ENCODE measurements at places on chromosomes 4 and X.
A peak's percentile ranks its signal among the peaks of the same experiment; 100 is the strongest.

DNA sequence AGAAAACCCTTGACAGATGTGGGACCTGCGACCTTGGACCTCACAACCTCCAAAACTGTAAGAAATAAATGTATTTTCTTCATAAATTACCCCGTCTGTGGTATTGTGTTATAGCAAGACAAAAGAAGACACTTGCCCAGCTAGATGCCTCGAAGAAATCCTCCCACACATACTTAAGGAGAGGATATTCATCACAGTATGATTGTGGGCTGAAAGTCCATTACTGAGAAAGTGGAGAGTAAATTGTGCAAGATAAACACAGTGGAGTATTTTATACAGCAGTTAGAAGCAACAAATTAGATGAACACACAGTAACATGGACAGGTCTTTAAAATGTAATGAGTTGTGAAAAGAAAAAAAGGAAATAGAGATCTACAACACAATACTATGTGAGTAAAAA is 25.8 kb upstream of the PLA2G12A start:
- no peak for DNase-seq

DNA sequence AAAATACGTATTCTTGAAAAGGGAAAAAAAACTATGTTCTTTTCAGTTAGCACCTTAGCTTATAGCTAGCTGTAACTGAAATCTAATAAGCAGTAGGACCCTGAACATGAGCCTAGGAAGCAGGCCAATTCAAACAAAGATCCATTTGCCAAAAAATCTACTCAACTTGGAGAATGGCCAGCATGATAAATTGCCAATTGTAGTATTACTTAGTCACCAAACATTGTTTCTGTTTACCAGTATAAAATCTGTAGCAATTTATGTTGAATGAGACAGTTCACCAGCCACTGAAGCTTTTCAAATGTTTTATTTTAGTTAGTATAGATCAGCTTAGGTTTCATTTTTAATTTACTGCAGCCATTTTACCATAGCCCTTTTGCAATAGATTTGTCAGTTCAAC is 323.6 kb upstream of the DIPK2B start:
- DNase-seq: no peak

DNA sequence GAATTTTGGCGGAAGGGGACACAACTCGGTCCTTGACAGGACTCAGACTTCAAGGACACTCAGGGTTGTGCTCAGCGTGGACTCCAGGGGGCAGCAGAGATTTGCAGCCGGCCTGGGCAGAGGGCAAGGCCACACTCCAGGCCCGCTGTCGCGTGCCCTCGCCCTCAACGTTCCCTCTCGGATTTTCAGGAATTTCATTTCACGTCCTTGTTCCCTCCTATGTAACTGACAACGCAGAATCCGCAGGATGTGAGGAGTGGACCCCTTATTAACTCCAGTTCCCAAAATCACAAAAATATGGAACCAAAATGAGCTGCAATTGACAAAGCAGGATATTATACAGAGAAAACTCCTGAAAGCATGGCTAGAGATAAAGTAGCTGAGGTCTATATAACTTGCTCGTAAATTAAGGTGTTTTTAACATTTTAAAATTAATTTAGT is 21.0 kb upstream of the DCTD start:
- DNase-seq: peak; percentile 73

DNA sequence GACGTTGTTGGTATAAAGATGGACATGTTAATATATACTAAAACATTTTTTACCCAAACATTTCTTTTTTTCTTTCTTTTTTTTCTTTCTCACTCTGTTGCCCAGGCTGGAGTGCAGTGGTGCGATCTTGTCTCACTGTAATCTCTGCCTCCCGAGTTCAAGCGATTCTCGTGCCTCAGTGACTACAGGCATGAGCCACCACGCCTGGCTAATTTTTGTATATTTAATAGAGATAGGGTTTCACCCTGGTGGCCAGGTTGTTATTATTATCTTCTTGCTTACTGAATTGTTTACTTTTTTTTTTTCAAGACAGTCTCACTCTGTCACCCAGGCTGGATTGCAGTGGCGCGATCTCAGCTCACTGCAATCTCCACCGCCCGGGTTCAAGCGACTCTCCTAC is 68.8 kb downstream of the HOPX start:
- no peak for DNase-seq

DNA sequence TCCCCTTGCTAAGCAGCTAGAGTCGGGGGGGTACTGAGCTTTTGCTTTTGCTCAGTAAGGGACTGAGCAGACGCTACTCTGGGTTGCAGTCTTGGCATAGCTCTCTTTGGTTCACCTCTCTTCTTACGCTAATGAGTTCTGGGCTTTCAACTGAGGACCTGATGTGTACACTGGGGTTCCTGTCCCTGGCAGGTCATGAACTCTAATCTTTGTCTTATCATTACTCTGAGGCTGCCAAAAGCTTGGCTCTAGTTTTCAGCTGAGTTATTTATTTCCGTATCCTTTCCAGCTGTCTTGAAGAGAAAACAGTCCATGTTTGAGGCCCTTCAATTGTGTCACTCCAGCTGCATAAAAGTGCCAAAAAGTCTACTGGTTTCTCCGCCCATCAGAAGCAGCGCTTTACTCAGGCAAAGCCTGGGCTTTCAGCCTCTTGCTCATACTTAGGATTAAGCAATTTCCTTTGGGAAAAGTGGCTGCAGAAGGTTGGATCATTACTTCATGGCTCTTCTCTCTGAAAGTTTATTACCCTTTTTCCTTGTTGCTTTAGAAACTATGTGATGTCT is 121.0 kb upstream of the STOX2 start:
- DNase-seq: peak; percentile 23

DNA sequence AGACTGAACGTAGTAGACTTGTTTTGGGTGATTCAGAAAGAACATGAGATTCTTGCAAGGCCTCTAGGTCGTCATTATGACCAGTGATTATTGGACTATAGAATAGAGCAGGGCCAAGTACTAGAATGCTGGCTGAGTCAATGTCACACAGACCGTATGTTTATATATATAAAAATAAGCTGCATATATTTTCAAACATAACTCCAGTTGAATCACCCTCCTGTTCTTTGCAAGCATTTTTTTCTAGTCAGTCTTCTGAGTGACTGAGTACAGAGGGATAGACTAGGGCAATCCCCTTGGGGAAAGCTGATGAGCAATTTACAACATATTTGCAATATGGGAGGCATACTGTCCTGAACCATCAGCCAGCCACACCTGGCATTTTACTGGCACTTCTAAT is 48.4 kb upstream of the PRPS1 start:
- DNase-seq: peak; percentile 70

- no peak for DNase-seq
Observed at GRCh38 chr4:37662861-37663390, 23.2 kb downstream of the RELL1 start.

- no peak for DNase-seq
Observed at GRCh38 chr4:24930151-24930550, 17.3 kb upstream of the CCDC149 start.

DNA sequence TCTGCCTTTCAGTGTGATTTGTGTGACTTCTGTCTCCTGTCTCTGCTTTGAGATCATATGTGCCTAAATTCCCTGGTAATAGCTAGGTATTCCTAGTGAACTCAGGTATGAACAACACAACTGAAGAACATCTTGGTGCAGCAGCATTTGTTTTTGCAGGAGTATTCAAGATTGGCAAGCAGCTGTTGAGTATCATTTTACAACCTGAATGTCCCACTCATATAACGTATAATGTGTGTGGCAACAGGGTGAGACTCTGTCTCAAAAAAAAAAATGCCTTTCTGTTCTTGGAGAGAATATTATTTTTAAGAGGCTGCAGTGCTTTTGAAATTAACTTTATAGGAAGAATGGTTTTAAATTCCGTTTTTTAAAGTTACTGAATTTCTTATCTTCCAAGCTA is 7.7 kb downstream of the LSM6 start:
- no peak for DNase-seq

GRCh38 chr4:122831515-122832196 is 5.0 kb downstream of the FGF2 start:
- DNase-seq: peak; percentile 81

DNA sequence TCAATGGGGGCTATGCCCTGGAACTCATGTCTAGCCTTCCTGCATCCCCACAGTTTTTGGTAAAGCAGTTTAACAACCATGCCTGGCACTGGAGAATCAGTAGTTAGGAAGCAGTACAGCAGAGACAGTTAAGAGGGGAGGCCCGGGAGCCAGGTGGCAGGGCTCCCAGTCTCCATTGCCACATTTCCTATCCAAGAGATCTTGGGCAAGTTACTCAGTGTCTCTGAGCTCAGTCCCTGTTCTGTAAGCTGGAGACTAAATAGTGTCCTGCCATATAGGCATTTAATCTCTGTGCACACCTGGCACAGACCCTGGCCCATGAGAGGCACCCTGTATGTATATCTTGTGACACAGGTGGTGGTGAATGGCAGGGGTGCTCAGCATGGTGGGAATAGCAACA is 156.1 kb upstream of the EOLA2 start:
- no peak for DNase-seq

DNA sequence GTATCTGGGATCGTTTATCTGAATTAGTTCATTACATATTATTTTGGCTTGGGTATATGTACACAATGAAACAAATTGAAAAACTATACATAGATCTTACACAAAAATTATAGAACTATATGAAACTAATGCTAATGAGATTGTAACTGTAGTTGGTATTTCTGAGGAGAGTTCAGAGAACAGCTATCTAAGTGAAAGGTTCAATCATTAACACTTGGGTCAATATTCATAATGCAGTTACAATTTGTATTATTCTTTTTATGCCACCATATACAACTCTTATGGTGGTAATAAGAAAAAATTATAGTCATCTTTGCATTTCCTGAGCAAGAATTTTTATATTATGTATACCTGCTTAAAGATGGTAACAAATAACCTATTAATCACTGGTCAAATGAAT is 461.0 kb downstream of the GRXCR1 start:
- no peak for DNase-seq

- DNase-seq: no peak
Observed at GRCh38 chr4:121519236-121519838, 138.5 kb upstream of the QRFPR start.

DNA sequence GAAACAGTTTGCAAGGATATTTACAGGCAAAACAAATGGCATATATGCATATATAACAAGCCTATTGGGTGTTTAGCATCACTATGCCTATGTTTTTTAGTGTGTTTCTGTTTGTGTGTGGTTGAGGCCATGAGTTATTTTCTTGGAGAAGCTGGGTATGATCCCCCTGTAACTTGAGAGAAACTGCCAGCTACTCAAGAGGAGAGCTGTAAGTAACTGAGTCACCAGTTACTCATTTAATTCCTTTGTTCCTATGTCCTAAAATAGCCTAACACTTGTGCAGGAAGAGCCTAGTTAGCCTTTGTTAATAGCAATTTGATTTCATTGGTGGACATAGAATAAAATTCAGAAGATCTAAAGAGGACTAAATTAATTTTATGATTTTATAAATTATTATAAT is 79.1 kb downstream of the PWWP3B start:
- DNase-seq: no peak

- DNase-seq: no peak
Observed at GRCh38 chr4:152283801-152284470, 252.0 kb downstream of the FBXW7 start.

DNA sequence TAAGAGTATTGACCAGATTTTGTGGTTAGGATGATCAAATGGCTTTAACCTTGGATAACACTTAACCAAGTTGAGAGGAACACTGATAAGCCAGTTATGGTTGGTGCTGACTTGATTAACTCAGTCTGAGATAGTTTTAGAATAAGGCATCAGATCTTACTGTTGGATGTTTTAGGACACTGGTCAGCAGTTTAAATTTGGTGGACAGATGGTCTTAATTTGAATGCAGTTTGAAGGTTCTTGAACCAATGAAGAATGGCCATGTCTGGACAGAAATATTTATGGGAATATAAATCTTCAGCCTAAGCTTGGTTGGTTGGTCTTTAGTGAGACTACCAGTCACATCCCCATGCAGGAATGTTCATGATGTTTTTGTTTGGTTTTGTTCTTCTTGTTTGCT is 2.6 kb upstream of the GIMD1 start:
- DNase-seq: no peak

DNA sequence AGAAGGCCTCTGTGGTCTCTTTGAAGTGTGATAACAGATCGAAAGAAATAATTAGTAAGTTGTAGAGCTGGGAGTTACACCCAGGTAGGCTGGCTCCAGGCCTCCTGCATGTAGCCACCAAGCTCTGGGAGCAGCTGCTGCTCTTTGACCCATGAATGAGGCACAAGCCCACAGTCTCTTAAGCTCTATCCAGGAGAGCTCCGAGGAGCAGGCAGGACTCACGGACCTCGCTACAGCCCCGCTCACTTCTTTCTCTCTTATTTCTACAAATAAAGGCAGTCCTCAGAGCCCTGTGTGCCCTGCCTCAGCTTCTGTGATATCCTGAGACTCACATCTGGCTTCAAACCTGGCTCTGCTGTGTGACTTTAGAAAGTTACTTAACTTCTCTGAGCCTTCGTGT is 86.9 kb downstream of the EVC start:
- no peak for DNase-seq

GRCh38 chr4:104795264-104795939 is 300.7 kb upstream of the CXXC4 start:
- DNase-seq: no peak

GRCh38 chr4:172521680-172522079 is 646.9 kb upstream of the GALNT7 start:
- no peak for DNase-seq

GRCh38 chr4:1743551-1743950 is 22.2 kb downstream of the TACC3 start:
- no peak for DNase-seq

GRCh38 chr4:98802770-98803198 is 126.1 kb downstream of the EIF4E start:
- DNase-seq: no peak

GRCh38 chr4:174047363-174047762 is 236.1 kb downstream of the FBXO8 start:
- DNase-seq: no peak

GRCh38 chr4:185145572-185145971 is 2.5 kb downstream of the SLC25A4 start:
- DNase-seq: no peak

- peak; percentile 54 for DNase-seq
Observed at GRCh38 chr4:38128478-38129459, 168.6 kb downstream of the PTTG2 start.

DNA sequence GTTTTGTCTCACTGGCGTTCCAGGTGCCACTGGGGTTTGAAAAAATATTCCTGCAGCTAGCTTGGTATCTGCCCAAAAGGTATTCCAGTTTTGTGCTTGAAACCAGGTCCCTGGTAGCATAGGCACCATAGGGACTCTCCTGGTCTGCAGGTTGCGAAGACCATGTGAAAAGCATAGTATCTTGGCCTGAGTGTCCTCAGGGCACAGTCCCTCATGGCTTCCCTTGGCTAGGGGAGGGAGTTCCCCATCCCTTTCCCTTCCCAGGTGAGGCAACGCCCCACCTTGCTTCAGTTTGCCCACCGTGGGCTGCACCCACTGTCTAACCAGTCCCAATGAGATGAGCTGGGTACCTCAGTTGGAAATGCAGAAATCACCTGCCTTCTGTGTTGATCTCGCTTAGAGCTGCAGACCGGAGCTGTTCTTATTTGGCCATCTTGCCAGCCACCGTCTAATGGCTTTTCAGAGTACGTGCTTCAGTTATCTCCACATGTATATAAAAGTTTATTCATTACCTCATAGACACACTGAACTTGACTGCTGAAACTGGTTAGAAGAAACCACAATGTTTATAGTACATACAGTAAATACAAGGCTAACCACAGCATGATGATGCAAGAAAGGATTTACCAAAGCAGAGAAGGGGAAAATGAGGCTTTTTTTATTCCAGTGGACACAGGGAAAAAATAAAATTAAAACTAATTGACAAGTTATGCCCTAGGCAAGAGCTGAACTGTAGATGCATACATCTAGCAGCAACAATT is 10.6 kb downstream of the PBDC1 start:
- DNase-seq: peak; percentile 70
